Psoas muscle (tissue), 8 donors: ENCODE measurements at places on chromosomes 5 and 9. TPM values are rescaled to one million over a fixed set of nuclear protein-coding genes. Genes with fewer than 3 reads are reported as not detected.

The CDX1 gene
- total RNA-seq = not detected

- no peak for DNase-seq
Measured at GRCh38 chr5:168578006-168578405, 1.2 kb downstream of the PANK3 start.

- no peak for DNase-seq
Measured at GRCh38 chr9:29625292-29625731, 2052.0 kb upstream of the C9orf72 start.

GRCh38 chr5:97131139-97131710, 11.2 kb downstream of the LIX1 start:
- no peak for DNase-seq

DNA sequence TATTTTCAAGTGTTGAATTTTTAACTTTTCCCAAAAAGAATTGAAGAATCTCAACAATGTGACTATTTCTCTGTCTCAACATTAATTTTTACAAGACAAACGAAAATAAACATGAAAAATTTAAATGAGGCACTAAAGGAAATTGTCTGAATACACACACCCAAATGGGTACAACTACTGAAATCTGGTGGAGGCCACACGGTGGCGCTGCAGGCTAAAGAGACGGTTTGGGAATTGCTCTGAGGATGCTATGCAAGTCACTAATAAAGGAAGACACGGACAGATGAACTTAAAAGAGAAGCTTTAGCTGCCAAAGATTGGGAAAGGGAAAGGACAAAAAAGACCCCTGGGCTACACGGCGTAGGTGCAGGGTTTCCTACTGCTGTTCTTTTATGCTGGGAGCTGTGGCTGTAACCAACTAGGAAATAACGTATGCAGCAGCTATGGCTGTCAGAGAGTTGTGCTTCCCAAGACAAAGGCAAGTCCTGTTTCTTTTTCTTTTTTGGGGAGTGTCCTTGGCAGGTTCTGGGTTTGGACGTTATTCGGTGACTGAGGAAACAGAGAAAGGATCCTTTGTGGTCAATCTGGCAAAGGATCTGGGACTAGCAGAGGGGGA, at the start of gene PCDHB10:
TSS of gene PCDHB10 (plus strand) at position 244 of the 616 bp plus-strand sequence. CDS start at position 444, 200 bp downstream.
- DNase-seq = no peak

GRCh38 chr5:173123416-173123815, 20.9 kb upstream of the BNIP1 start:
- no peak for DNase-seq
